ENCODE measurements at places on chromosomes 2 and 18.

- peak; percentile 80 for DNase-seq
These were observed 24.6 kb downstream of the MAIP1 start for GRCh38 chr2:199979832-199980628.

- DNase-seq, result no peak
These were observed 118.5 kb upstream of the CD302 start for GRCh38 chr2:159916511-159916910.

DNA sequence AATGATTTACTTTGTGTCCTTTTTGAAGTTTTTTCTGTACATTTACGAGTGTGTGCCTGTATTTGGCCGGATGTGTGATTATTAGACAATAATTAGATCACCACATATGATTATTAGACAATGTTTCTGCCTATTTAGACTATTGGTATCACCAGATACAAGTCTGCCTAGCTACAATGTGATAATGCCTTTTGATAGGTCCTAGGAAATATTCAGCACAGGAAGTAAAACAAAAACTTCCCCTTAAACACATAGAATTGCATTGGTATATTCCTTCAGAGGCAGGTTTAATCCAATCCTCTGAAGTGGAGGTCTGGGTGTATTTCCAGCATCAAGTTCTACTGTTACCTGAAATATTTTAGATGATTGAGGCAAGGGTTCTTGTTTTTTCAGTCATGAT lies 275.1 kb downstream of the TGIF1 start:
- DNase-seq, result no peak

DNA sequence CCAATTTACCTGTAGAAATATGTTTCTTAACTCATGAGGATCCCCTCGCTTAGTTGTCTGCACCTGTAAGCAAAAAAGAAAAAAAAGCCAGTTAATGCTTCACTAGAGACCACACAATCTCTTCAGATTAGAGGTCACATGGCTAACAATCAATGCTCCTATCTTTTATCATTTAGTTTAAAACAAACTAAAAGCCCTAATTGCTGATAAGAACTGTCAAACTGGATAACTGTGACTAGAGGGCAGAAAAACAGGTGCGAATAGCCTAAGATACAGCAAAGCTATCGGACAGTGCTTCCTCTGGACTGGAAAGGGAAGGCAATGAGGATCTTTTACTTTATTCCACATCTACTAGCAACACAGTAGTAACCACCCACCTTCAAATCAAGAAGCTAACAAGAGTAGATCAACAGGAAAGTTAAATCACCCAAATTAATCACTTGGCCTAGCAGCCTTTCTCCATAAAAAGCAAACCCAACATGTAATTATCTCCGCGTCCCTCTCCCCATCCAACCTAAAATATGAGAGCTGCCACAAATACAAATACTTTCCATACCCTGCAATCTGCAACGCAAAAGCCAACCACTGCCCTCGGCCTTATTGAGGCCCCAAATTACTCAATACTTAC lies 734 bp downstream of the SLC25A12 start:
- DNase-seq, result no peak

DNA sequence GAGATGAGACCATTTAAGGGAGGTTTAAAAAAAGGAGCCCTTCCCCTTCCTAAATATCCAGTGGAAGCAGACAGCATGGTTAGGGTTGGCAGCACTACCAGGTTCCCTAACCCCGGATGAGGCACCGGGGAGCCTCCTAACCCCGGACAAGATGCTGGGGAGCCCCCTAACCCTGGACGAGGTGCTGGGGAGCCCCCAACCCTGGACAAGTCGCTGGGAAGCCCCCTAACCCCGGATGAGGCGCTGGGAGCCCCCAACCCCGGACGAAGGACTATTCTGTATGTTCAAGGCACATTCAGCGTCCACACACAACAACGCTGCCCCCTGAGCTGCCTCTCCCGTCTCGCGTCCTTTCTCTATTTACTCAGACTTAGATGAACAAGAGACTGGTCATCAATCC lies 51.9 kb downstream of the ANKMY1 start:
- DNase-seq, result no peak

- DNase-seq, result no peak
These were observed 67.1 kb downstream of the ABCG8 start for GRCh38 chr2:43905871-43906270.

DNA sequence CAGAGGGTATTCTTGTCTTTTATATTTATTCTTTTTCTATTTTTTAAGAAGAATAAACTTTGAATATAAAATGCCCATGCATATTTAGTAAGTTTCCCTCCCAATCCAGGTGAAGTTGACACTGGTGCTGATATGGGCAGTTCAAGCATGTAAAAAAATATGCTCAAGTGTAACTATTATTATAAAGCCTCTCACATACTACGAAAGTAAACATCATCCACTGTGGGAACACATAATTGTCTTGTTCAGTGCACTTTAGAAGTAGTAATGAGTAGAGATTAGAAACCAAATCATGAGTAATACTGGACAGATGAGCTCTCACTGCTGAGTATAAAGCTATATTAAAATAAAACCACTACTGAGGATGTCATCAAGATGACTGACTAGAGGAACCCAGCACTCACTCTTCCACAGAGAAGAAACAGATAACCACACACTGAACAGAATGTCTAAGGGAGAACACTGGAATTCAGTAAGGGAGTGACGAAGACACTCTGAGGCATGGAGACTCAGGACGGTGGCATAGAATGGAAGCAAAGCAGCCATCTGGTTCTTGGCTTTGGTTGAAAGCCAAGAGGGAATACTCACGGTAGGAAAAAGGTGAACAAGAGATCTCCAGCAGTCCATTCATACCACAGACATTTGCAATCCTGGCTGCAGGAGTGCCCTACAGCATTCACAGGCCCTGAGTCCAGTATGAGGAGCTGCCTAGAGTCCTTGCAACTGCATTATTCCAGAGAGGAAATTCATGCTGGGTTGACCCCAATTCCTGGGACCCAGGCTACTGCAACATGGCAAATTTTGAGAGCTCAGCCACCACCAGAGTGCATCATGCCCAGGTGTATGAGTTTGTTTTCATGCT lies 9.5 kb upstream of the FAM110C start:
- DNase-seq, result no peak

DNA sequence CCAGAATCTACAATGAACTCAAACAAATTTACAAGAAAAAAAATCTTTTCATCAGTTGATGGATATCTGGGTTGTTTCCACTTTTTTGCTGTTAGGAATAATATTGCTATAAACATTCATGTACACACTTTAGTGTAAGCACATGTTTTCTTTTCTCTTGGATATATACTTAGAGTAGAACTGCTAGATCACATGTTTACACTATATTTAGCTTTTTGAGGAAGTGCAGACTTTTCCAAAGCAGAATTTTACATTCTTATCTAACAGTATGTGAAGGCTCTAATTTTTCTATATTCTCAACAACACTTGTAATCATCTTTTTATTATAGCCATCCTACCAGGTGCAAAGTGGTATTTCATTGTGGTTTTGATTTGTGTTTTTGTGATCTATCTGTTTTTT lies 103.6 kb upstream of the RMP24 start:
- no peak for DNase-seq

GRCh38 chr2:85777441-85777861 lies 23.7 kb downstream of the ATOH8 start:
- DNase-seq, result no peak

DNA sequence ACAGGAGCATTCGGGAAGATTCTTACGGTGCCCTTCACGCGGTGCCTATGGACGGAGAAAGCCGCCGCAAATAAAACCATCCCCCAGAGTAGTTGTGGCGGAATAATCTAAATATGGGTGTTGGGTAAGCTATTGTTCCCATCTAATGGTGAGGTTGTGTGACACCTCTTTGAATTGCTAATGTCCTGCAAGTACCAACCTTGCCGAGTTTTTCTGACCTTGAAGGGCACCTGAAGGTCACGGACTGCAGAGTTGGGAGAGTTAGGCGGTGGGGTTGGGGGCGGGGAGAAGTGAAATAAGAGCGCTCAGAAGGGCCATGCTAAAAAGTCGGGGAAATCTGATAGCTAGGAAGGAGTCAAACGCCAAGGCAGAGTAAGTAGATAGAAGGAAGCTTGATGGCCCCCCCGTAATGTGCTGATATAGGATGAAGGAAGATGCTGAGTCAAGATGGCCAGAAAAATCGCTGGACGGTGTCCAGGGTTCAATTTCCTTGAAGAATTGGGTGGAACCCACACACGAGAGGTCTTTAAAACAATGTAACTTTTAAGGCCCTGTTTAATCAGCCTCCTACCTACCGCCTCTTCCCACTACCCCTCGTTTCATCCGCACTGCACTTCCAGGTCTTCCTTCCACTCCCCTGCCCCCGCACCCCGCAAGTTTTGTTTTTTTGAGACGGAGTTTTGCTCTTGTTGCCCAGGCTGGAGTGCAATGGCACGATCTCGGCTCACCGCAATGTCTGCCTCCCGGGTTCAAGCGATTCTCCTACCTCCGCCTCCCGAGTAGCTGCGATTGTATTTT lies 600 bp downstream of the KATNAL2 start:
- DNase-seq, result peak; percentile 19

- DNase-seq, result peak; percentile 20
These were observed 555.5 kb downstream of the ARHGAP15 start for GRCh38 chr2:143684551-143685320.

- DNase-seq, result no peak
These were observed 57.6 kb downstream of the SGPP2 start for GRCh38 chr2:222481941-222482340.

DNA sequence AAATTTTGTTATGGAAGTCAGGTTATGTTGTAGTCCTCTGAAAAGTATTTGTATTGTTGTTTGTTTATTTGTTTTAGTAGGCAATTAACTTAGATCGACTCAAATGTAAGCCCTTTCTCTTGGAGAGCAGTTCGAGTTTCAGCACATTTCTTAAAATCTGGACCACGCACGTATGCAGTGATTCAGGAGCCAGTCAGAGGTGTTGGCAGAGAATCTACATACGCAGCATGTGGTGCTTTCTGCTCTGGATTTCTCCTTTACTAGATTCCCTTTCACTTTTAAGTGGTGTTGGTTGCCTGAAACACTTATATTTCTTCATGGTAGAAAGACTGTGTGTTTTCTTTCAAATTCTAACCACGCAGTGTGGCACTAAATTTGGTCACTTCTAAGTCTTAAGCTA lies 773.9 kb upstream of the LRATD1 start:
- no peak for DNase-seq

GRCh38 chr2:177573120-177573519 lies 180.5 kb downstream of the AGPS start:
- no peak for DNase-seq

DNA sequence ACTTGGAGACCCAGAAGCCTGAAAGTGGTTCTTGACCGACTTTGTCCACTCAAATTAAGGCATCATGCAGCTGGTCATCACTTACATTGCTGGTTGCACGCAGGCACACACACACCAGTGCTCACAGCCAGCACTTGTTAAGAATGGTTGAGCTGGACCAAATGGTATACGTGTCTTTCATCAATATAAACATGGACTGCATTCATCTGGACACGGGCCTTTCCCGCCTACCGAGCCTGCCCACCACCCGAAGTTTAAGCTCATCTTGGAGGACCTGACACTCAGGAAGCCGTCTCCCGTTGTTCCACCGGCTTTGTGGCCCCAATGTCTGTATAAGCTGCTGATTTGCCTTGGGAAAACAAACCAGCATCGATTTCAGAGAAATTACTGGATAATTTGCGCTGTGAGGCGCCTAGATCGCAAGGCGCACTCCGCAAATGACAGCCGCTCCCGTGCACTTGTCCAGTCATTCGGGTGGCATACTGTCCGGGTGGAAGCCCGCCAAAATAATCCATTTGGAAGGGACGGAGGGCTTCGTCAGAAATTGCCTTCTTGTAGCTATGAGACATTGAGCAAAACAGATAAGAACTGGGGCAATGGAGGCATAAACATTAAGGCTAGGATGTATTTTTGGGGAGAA lies 40.1 kb upstream of the AKAIN1 start:
- no peak for DNase-seq

DNA sequence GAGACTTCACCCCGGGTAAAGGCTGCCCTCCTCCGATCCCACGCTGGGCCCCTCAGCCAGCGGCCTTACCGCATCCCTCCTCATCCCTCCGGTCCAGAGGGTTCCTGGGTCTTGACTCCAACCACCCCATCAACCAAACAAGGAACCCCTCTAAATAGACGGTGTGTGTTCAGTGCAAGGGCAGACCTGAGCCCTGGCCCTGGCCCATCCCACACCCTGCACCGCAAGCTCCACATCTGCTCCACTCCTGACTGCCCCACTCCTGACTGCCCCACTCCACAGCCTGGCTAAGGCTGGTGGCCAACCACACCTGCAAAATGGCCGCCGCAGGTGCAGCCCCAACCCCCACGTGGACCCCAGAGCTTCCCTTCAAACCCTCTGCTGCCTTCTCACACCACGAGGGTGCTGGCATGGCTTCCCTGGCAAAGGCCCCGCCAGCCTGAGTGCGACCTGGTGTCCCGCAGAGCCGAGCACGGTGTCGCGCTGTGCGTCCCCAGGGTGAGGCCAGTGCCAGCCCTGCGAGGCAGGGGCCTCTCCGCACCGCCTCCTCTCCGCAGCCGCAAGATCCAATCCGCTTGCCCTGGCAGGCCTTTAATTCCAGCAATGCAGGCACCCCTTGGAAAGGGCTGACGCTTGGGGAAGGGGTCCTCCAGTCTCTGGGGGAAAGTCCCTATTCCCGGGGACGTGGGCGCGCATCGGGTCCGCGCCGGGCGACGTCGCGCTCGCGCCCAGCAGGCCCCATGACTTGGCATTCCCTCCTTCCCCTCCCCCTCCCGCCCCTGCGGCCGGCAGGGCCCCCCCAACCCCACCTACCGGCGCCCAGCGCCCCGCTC lies 1.5 kb downstream of the KIF1A start:
- DNase-seq, result no peak

GRCh38 chr2:32947484-32948143 lies 861 bp downstream of the LTBP1 start:
- DNase-seq, result no peak
